ENCODE measurements at places on chromosomes 13 and 19.
A peak's percentile ranks its signal among the peaks of the same experiment; 100 is the strongest.

DNA sequence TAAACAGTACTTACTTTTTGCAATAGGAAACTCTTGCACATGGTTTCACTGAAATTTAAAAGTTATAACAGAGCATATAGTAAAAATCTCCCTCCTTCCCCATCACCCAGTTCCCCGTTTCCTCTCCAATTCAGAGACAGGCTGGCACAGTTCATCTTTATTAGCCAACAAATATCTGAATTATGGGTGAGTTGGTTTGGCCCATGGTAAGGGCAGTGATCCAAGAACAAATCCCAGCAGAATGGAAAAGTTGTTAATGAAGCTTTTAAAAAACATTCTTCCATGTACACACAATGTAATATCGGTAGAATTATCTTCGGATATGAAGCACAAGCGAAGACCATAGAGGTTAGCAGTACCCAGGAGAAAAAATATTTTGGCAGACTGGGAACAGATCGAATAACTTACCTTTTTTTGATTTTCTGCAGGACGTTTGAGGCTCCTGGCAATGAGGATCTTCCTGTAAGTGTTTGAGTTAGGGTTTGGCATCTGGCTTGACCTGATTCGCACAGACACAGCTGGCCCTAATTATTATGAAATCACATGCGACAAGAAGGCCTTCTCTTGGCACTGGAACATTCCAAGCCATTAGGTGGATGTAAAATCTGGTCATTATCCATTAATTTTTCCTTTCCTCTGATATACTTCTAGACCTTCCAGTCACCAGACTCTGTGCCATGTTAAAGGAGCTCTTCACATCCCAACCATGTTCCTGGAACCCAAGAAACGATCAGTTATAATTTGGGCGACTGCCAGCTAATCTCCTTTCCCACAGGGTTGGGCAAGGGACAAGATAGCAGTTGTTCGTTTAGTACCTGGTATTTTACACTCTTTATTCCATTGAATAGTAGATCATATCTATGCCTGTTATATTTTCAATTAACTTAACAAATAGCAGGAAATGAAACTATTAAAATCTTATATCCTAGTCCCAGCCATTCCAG is 139.4 kb upstream of the TSC22D1 start:
- no peak for DNase-seq

- DNase-seq, result no peak
These were observed 599 bp downstream of the ZNF331 start for GRCh38 chr19:53538378-53539109.

- DNase-seq, result no peak
These were observed 8.2 kb downstream of the LONP1 start for GRCh38 chr19:5711713-5712161.

DNA sequence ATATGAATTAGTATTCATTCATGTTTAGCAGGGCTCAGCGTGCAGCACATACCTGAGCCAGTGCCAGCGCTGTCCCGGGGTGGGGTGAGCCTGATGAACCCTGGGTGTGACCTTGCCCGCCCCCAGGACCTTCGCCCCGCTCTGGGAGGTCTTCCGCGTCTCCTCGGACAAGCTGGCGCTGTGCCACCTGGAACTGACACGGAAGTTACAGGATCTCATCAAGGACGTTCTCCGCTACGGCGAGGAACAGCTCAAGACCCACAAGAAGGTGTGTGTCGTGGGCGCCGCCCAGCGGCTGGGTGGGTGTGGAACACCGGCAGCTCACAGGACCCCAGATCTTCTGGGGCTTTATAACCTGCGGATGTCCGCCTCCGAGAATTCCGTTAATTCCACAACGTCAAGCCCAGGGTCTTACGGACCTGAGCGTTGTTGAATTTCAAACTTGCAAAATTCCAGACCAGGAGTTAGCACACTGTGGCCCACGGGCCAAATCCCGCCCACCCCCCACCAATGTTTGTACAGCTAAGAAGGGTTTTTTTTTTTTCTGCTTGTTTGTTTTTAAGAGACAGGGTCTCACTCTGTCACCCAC is 15.4 kb downstream of the FCHO1 start:
- DNase-seq, result peak; percentile 61

DNA sequence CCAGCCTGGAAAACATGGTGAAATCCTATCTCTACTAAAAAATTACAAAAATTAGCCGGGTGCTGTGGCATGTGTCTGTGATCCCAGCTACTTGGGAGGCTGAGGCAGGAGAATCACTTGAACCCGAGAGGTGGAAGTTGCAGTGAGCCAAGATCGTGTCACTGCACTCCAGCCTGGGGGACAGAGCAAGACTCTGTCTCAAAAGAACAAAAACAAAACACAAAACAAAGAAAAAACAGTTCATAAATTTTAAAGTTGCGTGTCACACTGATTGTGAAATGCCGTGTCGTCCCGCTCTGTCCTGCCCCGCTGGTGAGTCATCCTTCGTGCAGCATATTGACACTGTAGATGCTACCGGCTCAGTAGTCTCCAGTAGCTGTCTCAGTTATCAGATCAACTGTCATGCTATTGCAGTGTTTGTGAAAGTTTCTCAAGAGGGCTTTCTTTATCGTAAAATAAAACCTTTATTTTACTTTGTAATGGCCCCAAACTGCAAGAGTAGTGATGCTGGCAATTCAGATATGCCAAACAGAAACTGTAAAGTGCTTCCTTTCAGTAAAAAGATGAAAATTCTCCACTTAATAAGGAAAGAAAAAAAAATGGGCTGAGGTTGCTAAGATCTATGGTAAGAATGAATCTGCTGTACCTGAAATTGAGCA is 36.4 kb upstream of the IGFL1 start:
- no peak for DNase-seq

DNA sequence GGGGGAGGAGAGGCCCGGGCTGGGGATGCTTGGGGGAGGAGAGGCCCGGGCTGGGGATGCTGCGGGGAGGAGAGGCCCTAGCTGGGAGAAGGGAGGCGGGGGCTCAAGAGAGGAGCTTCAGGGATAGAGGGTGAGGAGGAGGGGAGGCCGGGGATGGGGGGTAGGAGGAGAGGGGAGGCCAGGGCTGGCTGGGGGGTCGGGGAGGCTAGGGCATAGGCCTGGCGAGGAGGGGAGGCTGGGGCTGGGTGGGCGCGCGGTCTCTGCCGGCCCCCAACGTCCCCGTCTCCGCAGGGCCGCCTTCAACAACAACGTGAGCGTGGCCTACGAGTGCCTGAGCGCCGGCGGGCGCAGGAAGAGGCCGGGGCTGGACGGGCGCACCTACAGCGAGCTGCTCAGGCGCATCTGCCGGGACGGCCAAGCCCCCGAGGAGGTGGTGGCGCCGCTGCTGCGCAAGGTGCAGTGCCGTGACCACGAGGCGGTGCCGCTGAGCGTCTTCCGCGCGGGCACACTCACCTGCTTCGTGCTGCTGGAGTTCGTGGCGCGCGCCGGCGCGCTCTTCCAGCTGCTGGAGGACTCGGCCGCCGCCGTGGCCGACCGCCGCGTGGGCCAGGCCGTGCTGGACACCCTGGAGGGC is 11.4 kb downstream of the TPGS1 start:
- DNase-seq, result no peak

DNA sequence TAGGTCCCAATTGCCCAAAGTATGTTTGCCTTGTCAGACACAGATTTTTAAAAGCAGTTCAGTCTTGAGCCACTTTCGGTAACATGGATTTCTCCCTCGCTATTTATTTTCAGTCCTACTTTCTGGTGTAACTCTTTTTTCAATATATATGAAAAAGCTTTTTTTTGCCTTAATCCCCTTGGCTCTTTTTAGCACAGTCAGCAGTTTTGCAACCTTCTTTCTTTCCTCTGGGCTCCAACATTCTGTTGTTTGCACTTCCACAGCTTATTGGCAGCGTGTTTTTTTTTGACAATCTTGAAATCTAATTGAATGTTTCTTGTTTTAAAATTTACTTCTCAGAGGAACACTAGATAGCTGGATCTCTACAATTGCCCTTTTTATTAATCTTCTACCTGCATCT is 429.3 kb upstream of the NBEA start:
- DNase-seq, result no peak

GRCh38 chr19:35461060-35461459 is 13.0 kb downstream of the FFAR2 start:
- DNase-seq, result no peak

DNA sequence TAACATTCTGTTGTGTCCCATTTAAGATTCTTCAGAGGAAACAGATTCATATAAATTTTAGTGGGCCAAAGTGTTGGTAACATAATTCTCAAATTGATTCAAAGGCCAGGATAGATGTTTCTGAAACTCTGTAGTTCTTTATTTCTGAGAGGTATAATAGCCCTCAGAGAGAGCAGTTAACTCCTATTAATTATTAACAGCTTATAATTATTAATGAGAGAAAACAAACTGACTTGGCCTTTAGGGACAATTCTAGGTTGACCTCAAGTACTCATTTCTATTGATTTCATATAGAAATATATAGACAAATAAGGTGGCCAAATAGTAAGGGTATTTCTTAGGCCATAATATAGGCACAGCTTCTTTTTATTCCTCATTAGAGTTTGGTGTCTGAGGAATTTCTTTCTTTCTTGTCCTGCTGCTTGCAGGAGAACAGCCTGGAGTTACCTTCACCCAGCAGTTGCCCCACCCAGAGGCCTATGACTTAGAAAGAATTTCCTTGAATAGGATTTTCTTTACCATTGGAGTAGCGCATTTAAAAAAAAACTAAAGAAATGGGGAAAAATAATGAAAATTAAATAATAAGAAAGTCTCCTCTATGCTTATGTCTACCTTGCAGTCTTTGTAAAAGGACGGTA is 1430.1 kb upstream of the SPRY2 start:
- no peak for DNase-seq

DNA sequence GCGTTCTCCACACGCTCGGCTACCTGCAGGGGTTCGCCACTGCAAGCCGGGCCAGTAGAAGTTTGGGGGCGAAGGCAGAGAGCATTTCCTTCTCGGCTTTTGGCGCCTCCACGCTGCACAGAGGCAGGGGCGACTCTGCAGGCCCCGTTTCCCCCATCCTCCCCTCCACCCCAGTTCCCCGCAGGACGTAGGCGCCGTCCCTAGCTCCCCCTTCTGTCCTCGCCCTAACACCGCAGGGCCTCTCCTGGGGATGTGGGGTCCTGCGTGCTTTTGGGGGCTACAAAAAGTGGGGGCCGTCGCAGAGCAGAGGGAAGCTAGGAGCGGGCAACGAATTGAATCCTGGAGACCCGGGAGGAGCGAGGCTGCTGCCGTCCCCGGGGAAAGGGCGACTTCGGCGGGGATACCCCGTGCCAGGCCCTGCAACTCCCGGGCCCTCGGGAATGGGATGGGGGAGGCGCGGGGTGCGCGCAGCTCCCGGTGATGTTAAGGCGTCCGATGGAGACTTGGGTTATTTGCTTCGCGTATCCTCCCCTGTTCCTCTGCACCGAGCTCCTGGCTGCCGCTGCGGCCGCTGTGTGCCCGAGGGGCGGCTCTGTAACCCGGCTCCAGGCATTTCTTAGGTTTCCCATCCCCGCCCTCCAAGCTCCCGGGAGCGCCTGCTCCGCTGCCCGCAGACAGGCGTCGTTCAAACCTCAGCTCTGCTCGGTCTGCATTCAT is 255.9 kb upstream of the SOX21 start:
- DNase-seq, result no peak

DNA sequence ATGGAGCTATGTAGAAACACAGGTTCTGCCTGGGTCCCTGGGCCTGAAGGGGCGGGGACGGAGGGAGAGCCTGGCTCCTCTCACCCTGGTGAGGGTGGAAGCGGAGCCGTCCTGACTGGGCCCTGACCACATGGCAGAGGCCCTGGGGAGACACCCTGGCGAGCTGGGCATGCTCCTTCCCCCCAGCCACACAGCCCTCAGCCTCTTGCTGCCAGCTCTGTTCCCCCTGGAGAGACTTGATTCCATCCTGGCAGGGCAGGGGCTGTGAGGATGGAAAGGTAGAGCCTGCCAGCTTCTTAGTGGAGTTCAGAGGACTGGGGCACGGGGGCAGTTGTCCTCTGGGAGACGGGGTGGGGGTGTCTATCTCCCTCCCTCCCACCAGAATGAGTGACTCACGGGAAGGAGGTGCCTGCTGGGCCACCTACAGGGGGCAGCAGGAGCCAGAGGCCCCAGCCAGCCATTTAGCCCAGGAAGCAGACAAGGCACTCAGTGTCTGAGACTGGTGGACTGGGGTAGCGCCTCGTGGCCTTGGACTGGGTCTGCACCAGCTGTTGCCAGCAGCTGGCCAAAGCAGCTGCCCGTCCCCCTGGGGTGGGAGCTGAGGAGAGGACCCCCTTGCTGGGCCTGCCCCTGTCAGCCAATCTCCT is 22.8 kb upstream of the RNF17 start:
- DNase-seq, result no peak

GRCh38 chr19:15231271-15231670 is 977 bp downstream of the EPHX3 start:
- no peak for DNase-seq

DNA sequence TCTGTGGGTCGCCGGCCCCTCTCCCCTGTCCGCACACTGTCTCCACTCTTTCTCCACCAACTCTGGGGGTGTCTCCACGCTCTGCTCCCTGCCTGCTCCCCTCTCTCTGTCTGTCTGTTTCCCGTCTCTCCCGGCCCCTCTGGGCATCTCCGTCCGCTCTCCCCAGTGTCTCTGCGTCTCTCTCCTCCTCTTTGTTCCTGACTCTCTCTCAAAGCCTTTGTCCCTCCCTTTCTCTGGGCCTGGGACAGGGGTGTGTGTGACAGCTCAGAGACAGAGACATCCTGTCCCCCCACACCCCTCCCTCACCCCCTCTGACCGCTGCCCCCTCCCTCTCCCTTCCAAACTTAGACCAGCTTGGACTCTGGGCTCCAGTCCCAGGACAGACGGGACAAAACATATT is 668 bp upstream of the SBK3 start:
- DNase-seq, result no peak

Measured in NCI-H524 treated with DMSO at 0.1 percent for 48 hours (cell line).